Fibroblast of skin of right biceps (primary cell): ENCODE measurements at places on chromosomes 16 and 17.

GRCh38 chr17:38510421-38511149, 82.3 kb downstream of the ARHGAP23 start:
- DNase-seq = peak; percentile 61

- DNase-seq = no peak
These were observed 27.6 kb downstream of the NMT1 start for GRCh38 chr17:45088741-45089140.

DNA sequence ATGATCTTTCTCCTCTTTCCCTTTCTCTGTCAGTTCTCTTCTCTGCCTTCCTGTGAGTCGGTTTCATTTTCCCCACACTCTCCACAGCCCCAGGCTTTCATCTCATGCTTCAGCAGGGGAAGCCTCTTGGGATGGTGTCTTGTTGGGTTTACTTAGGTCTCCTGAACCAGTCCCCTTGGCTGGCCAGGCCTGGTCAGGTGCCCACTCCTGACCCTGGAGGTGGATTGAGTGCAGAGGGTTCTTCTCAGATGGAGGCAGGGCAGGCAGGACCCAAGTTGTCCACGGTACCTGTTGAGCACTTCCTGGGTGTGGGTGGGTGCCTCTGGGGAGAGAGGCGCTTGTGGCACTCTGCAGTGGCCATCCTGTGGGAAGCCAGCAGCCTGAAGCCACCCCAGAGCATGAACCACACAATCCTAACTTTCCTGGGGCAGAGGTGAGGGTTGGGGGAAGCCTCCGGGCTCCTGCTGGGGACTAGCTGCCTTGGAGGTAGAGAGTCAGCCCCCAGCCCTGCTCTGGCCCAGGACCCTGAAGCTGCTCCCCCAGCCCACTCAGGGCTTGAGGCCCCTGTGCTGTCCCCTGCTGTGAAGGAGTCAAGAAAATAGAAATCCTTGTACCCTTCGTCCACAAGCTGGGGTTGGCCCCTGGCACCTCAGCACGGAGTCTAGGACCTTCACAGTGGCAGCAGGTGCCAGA, 2.0 kb upstream of the RAP1GAP2 start:
- no peak for DNase-seq

DNA sequence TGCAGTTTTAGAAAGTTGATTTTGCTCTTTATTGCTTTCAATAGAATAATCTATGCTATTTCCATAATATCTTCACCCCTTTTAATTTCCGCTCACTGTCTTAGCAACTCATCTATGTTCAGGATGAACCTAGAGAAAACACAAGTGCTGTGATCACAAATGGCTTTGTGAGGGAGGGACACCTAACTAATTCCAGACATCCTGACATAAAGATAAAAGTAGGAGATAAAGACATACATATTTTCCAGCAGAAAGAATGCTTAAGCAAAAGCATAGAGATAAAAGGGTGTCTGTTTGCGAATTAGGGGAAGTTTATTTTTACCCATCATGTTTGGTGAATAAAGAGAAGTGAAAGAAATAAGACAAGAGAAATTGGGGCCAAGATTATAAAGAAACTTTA, 254.2 kb downstream of the KCNJ2 start:
- DNase-seq = no peak

DNA sequence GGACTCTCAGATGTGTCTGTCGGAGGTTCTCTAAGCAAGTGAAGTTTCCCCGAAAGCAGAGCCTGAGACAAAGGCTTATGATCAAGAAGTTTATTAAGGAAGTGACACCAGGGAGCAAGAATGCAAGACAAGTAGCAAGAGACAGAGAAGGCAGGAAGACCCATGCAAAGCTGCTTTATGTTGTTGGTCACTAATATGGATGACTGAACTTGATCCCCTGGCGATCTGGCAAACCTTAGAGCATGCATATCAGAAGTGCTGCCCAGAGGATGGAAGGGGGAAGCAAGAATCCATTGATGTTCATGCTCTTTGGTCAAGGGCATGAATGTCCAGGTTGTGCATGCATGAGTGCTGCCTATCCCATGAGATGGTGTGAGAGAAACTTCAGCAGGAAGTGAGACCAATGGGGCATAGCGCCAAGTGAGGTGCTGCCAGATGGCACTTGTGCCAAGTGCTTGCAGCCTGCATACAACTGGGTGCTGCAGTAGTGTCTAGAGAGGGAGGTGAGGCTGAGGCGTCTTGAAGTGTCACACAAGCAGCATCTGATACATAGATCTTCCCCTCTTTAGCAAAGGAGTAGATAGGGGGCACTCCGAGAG, 176.5 kb downstream of the SALL1 start:
- no peak for DNase-seq

DNA sequence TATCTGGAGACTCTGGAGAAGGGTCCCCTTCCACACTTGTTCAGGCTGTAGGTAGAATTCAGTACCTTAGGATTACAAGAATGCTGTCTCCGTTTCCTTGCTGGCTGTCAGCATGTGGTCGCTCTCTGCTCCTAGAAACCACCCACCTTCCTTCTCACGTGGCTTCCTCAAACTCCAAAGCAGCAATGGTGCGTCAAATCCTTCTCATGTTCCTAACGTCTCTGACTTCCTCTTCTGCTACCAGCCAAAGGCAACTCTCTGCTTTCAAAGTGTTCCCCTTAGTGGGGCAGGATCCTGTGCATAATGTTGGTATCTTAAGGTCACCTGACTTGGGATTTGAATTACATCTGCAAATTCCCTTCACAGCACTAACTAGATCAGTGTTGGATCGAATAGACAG, 30.9 kb upstream of the DYNLRB2 start:
- DNase-seq = no peak

DNA sequence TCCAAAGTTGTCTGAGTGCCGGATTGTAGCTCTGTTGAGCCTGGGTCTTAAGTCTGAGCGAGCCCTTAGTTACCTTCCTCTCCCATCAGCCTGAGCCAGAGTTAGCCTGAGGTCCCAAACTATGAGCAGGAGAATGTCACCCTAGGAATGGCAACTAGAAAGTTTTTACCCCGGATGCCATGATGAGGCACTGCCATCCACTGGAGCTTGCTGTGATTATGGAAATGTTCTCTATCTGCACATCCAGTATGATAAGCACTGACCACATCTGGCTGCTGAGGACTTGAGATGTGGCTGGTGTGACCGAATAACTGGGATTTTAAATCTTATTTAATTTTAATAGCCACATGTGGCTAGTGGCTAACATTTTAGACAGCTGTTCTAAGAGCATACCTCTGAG, 550.0 kb downstream of the CDH13 start:
- DNase-seq = no peak

- no peak for DNase-seq
These were observed 121.7 kb downstream of the ABCC6 start for GRCh38 chr16:16101585-16101984.

DNA sequence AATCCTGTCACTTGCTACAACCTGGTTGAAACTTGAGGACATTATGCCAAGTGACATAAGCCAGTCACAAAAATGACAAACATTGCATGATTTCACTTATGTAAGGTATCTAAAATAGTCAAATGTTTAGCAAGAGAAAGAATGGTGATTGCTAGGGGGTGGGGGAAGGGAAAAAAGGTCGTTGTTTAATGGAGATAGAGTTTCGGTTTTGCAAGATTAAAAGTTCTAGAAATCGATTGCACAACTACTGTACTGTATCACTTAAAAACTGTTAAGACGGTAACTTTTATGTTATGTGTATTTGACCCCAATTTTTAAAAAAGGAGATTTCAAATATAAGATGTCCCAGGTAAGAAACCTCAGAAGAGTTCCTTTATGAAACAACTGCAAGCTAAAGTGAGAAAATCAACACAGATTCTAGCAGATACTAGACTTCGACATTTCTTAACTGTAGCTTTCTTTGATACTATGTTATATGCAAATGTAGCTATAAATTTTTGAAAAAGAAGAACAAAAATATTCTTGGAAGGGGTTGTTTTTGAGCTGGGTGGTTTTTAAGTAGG, 5.9 kb downstream of the MEOX1 start:
- no peak for DNase-seq

DNA sequence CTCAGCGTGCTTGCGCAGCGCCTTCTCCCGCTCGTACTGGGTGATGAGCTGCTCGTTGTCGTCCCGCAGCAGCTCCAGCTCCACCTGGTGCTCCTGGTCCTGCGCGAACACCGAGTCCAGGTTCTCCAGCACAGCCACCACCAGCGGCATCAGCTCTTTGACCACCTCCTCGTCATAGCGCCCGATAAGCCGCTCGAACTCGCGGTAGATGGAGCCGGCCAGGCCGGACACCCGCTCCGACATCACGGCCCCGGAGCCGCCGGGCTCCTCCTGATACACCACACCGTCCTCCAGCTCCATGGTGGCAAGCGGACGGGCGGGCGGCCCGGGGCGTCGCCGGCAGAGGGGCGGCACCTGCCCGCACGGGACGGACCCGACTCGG, 320 bp downstream of the SPAG9 start:
- no peak for DNase-seq

- no peak for DNase-seq
These were observed 180.2 kb upstream of the CHMP6 start for GRCh38 chr17:80811181-80812105.

- no peak for DNase-seq
These were observed at the start of gene BHLHA9 for GRCh38 chr17:1270210-1271029. BHLHA9 (plus strand) TSS chr17:1270444; CDS start chr17:1270564, 120 bp downstream.

- DNase-seq = no peak
These were observed 41.5 kb downstream of the TK2 start for GRCh38 chr16:66508248-66508913.

DNA sequence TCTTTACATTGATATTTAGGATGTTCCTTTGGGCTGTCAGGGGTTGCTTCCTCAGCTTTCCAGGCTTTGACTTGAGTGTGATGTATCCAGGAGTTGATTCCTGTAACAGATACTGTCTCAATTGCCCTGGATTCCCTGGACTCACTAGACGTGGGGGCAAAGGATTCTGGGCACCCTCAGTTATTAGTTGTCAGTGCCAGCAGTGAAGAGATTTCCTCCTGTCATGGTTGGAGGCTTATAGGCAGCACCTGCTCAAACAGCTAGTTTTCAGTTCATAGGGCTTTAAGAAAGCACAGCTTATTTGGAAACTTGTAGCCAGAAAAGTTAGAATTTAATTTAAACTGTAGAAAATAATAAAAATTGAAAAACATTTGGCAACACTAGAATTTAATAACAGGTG, 9.5 kb upstream of the B4GALNT2 start:
- no peak for DNase-seq

GRCh38 chr16:62548095-62548494, 511.9 kb upstream of the CDH8 start:
- no peak for DNase-seq

DNA sequence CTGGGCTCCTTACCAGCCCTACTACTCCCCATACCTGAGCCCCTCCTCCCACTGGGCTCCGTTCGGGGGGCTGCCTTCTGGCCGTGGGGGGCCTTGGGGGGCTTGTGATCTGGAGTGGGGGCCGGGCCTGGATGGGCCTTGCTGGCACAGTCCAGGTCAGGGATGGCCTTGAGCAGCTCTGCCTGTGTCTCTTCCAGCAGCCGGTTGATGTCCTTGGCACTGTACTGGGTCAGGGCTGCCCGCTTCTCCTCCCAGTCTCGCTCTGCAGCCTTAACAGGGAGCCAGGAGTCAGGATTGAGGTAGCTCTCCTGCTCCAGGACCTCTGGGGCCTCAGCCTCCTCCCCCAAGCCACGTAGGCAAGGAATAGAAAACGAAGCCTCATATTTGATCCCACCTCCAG, 54.6 kb downstream of the SRCIN1 start:
- DNase-seq = no peak

DNA sequence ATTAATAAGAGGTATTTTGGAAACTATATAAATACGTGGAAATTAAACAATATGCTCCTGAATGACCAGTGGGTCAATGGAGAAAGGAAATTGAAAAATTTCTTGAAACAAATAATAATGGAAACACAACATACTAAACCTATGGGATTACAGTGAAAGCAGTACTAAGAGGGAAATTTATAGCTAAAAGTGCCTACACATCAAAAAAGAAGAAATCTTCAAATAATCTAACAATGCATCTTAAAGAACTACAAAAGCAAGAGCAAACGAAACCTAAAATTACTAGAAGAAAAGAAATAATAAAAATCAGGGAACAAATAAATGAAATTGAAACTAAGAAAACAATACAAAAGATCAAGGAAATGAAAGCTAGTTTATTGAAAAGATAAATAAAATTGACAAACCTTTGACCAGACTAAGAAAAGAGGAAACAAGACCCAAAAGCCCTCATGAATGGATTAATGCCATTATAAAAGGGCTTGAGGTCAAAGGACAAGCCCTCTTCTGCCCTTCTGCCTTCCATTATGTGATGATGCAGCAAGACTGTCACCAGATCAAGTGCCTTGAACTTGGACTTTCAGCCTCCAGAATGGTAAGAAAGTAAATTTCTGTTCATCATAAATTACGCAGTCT, 43.9 kb upstream of the ALDH3A1 start:
- DNase-seq = no peak

- no peak for DNase-seq
These were observed 1.1 kb downstream of the PRSS41 start for GRCh38 chr16:2799205-2799858.
